Naive thymus-derived CD8-positive, alpha-beta T cell (primary cell): ENCODE measurements at places on chromosomes 16 and 17.

DNA sequence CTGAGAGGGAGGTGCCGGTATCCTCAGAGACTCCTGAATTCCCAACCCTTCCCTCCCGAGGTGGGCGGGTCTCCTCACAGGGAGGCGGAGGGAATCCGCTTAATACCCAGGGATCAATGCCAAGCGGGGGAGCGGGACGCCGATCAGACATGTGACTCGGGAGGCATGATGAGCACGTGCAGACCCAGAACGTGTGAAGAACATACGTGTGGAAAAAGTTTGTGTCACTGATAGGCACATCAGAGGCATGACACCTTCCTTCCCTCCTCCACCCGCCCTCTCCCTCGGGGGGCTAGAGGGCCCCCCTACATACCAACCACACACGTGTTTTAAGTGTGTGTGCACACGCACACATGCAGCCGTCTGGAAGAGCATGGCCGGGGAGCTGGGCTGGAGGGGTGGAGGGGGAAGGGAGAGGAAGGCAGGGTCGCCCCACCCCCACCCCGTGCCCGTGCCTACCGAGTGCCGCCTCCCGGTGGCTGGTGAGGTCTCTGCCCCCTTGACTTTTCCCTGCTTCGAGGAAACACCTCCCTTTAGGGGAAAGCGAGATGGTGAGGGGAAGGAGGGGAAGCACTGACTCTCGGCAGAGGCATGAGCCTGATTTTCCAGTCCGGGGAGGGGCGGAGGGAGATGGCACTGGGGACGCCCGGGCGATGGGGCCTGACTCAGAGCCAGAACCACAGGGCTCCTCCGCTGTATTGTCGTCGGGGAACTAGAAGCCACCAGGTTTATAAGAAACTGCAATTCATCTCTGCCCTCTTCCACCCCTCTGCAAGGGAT is 12.1 kb upstream of the TBX21 start:
- H3K27me3 ChIP-seq: peaks cover 10% of the 10 kb centered on the region
- H3K4me1 ChIP-seq: peaks cover 20% of the 10 kb centered on the region
- peak; percentile 35 for DNase-seq
- peak overlapping the region; percentile 51 for H3K4me3 ChIP-seq

DNA sequence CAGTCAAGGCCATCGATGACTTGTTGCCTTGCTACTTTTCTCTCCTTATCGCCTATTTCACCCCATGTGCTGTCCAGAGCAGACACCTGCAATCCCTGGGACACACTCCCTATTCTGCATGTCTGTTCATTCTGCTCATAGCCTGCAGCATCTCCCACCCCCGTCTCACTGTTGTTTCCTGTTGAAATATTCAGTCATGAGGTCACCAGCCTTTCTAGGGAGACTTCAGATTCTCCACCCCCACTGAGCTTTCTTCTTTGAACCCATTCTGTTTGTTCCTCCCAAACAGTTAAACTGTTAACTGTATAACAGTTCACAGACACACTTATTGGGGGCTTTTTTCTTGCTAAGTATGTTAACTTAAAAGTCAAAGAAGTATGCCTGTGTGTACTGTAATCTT is 94.4 kb downstream of the AATF start:
- no peak for DNase-seq
- peaks cover 47% of the 10 kb centered on the region for H3K36me3 ChIP-seq
- H3K27me3 ChIP-seq: no peaks in the 10 kb centered on the region
- peak overlapping the region; percentile 25 for H3K27ac ChIP-seq
- H3K4me1 ChIP-seq: peaks cover 12% of the 10 kb centered on the region

- H3K4me1 ChIP-seq: peaks cover 6% of the 10 kb centered on the region
- H3K36me3 ChIP-seq: no peaks in the 10 kb centered on the region
- peaks cover 33% of the 10 kb centered on the region for H3K27me3 ChIP-seq
- H3K4me3 ChIP-seq: no peak overlapping the region
Measured at GRCh38 chr17:57035971-57036481, 49.0 kb upstream of the AKAP1 start.

GRCh38 chr17:57600074-57600473 is 145.0 kb downstream of the CCDC182 start:
- H3K27me3 ChIP-seq: no peaks in the 10 kb centered on the region
- peaks cover 49% of the 10 kb centered on the region for H3K4me1 ChIP-seq
- peak; percentile 44 for DNase-seq
- H3K36me3 ChIP-seq: peaks cover 3% of the 10 kb centered on the region
